ENCODE measurements at places on chromosomes 5 and 9. TPM values are rescaled to one million over a fixed set of nuclear protein-coding genes. Genes with fewer than 3 reads are reported as not detected.

DNA sequence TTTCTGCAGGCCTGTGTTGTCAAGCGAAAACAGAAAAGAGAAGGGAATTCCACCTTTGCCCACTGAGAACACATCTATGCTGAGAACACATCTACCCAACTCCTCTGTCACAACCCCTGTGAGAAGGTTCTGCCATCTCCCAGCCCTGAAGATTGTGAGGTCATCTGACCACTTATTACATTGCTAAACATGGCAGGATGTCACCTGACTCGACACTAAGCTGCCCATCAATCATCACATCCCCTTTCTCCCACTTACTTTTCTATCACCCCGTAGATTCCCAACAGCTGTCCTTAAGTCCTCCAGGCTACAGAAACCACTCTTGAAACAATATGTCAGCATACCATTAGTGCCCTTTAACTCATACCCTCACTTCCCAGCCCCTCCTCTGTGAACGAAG lies 64.2 kb upstream of the PRSS3 start:
- DNase-seq = no peak

DNA sequence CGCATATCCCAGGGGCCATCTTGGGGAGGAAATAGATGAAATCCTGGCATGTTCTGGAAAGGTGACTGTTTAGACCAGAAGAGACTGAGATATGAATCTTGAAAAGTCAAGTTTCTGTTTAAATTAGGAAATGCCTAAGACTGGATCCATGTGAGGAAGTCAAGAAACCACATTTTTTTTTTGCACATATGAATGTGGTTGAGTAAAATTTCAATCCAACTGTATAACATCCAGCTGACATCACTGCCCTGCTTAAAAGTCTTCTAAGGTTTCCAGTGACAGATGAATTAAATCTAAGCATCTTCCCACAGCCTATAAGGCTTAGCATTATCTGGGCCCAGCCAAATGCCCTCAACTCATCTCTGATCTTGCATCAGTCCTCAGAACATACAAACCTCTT lies 47.7 kb upstream of the TCERG1 start:
- no peak for DNase-seq

- DNase-seq = no peak
Observed at GRCh38 chr5:1417586-1418225, 27.5 kb downstream of the SLC6A3 start.

DNA sequence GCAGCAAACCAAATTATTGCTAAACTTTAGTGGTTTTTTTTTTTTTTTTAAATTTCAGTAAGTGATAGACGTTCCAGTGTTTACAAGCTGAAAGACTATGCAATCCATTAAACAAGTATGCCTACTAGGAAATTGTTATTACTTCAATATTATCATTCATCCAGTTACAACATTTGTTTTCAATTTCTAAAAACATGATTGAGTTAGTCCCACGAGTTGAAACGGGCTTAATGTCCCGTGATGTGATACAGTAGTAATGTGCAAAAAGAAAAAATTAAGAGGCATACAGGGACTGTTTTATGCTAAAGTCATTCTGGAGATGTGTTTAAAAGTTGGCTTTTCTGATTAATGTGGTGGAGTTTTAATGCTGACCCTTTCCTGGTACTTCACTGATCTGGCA lies 550.3 kb upstream of the DMAC1 start:
- DNase-seq = no peak

GRCh38 chr9:131910572-131910971 lies 169.1 kb downstream of the MED27 start:
- no peak for DNase-seq

Gene ASPN
- polyA plus RNA-seq = not detected

DNA sequence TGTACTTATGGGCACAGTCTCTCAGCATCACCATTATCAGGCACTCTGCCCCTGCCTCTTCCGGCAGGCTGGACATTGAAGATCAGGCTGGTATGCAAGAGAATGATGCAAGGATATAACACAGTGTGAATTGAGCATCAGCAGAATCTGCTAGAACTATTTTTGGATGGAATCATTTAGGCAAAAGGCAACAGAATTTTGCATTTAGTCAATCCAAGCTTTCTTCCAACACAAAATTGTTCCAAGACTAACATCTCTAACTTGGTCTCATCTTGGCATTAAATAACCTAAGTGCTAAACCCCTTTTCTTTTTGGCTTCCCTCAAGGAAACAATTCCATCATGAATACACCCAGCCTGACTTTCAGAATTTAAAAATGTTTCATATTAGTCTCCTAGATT lies 339.9 kb downstream of the PRELID2 start:
- DNase-seq = no peak

Gene RGP1
- polyA plus RNA-seq = 20.1 TPM

DNA sequence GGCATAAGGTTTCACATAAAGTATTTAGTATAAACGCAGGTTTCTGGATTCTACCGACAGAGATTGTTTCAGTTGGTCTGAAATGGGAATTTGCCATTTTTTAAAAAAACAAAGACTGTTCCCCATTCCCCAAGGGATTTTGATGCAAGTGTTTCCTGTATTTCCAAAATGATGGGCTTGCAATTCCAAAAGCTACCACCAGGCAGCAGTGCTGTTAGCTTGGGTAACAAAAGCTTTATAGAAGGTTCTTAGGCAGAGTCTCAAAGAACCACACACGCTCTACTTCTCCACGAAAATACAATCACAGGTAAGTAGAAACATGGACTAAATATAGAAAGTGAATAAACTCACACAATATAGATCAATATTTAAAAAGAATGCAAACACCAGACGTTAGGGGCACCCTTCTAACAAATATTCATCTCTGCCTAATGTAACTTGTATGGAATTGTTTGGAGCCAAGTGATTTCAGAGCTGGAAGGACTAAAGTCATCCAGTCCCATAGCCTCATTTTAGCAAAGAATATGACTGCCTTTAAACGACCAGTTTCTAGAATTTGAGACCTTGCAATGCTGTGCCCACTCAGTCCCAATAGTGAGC lies 154.3 kb downstream of the SPOCK1 start:
- peak; percentile 39 for DNase-seq

Gene WNT8A
- not detected for polyA plus RNA-seq

DNA sequence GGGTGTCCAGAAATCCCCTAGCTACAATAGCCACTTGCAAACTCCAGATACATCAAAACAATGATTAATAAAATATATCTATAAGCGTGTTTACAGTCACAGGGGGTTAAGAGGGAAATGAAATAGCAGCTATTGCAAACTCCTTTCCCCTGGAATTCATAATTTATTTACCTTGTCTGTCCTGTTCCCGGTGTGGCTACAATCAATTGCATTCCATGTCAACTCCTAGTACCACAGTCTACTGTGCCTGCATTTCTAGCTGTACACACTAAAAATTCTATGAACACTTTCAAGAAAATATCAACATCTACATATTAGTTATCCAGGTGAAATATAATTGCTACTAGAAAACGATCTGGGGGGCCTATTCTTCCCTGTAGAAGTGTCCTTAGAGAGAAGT lies 217.6 kb downstream of the ELAVL2 start:
- no peak for DNase-seq

DNA sequence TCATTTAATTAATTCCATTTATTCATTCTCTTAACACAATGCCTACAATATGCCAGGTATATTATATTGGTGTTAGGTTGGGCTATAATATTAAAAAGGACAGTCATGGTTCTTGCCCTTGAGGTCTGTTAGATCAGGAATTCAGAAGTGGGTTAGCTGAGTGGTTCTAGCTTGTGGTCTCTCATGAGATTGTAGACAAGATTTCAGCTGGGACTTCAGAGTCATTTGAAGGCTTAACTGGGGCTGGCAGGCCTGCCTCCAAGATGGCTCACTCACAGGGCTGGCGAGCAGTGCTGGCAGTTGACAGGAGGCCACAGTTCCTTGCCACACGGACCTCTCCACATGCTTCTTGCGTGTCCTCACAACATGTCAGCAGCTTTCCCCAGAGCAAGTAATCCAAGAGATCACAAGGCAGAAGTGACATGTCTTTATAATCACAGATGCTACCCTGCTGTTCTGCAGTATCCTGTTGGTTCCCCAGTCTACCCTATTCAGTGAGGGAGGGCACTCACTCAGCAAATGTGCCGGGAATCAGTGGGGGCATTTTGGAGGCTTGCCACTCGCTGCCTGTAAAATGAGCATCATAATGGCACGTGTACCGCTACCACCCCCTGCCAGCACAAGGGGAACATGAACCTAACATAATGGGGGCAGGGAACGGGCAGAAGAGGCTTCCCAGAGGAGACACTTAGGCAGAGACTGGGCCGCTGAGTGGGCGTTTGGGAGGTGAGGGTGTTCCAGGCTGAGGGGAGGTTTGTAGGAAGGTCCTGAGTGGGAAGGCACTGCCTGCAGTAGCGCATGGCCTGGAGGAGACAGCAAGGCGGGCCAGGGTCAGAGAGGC lies 70.0 kb downstream of the EXOSC2 start:
- DNase-seq = no peak

DNA sequence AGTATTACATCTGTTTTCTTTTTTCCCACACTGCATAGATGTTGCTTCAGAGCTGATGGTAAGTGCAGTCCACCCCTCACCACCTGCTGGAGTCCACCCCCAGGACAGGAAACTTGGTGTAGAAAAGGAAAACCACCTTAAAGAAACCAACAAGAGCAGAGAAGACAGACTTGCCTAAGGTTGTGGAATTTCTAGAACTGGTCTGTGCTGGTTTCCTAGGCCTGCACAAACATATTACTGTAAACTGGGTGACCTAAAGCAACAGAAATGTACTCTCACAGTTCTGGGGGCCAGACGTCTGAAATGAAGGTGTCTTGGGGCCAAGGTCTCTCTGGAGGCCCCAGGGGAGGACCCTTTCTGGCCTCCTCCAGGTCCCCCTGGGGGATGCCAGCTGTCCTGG lies 293.4 kb upstream of the IRX1 start:
- DNase-seq = peak; percentile 47

DNA sequence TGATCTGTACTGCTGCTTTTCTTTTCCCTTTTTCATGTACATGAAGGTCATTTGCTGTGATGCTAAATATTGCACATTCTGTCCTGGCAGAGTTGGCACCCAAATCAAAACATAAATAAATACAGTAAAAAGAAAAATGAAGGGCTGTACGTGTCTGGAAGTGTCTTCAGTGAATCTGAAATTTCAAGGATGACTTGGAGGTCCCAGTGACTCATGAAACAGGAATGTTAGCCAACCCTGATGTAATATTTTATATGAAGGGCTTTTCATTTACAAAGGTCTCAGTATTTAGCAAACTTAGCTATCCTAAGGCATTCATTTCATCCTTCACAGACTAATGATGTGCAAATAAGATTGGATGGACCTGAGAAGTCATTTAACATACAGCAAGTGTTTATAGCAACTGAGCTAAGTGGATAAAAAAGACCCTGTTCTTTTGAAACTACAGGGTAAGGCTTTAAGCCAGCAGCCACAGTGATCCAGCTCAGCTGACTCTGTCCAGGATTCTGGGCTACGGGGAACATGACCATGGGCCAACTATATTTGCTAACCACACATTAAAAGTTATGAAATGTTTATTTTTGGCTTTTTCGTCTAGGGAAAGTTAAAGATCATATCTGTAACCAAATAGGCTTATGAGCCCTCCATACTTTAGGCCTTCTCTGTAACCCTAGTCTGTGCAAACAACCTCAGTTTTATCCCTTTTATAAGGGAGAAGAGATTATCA lies 104.0 kb upstream of the DMRTA1 start:
- peak; percentile 42 for DNase-seq

DNA sequence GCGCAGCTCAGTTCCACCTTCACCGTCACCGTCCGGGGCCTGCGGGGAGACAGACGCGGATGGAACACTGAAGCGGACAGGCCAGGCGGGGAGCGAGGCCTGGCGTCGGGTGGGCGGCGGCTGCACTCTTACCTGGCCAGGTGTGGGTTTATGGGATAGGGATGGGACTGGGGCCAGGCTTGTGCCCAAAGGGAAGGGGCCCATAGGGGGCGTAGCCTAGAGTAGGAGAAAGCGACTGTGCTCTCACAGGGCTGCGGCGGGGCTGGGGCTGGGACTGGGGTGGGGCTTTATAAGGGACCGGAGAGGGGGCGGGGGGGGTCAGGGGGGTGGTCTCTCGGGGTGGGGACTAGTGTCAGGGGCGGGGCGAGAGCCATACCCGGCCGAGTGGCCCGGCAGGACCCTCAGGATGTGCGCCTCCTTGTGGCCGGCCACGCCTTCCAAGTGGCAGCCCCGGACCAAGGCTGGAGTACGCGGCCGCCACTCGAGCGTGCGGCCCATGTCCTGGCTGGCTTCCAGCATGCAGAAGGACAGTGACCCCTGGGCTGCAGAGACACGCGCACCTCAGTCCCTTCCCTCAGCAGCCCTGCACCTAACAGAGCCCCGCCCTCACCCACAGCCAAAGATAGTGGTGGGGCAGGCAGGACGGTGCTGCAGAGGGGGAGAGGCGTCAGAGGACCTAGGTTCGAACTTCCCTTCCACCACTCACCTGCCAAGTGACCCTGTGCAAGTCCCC lies 22.8 kb downstream of the FPGS start:
- no peak for DNase-seq

DNA sequence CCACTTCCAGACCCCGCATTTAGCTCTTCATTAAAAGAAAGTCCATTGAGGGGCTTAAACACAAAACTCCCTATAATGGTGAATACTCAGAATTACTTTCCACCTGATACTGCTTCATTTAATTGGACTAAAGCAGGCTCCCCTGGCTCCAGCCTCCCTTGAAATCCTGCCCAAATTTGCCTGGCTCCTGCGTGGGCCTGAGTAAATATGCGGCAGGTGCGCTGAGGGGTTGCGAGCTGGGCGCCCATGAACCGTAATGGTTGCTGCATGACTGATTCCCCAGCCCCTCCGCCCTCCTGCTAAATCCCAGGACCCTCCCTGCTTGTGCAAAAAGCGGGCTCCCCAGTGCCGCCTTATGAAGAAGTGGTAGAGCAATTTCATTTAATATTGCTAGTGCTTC lies 639.7 kb downstream of the BNC2 start:
- no peak for DNase-seq

Gene CDH6
- polyA plus RNA-seq = not detected

Gene MEIKIN
- not detected for polyA plus RNA-seq

- no peak for DNase-seq
Observed at GRCh38 chr5:57324181-57324580, 150.3 kb downstream of the GPBP1 start.

Gene F2RL1
- polyA plus RNA-seq = 65.6 TPM

Gene FOXD4L5
- polyA plus RNA-seq = 0.02 TPM

GRCh38 chr5:176878463-176878862 lies 20.7 kb downstream of the HK3 start:
- no peak for DNase-seq

Gene ABO
- polyA plus RNA-seq = 0.01 TPM

DNA sequence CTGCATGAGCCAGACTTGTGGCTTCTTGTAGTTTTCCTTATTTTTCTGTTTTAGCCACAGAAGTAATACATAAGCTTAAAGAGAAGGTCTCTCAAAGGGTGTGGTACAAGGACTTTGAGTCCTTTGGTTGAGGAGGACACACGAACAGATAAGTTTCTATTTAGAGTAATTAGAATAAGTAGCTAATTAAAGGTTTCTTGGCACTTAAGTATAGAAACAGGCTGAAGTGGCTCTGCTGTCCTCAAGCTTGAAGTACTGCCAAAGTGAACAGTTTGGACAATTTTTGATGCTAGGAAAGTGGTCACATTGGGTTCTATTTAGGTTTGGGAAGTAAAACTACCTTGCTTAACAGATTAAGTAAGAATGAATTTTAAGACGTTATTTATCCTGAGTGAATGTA lies 278.3 kb upstream of the MPDZ start:
- no peak for DNase-seq

All from mammary epithelial cell (primary cell).